ENCODE measurements at places on chromosomes 7 and 10.
A peak's percentile ranks its signal among the peaks of the same experiment; 100 is the strongest.

DNA sequence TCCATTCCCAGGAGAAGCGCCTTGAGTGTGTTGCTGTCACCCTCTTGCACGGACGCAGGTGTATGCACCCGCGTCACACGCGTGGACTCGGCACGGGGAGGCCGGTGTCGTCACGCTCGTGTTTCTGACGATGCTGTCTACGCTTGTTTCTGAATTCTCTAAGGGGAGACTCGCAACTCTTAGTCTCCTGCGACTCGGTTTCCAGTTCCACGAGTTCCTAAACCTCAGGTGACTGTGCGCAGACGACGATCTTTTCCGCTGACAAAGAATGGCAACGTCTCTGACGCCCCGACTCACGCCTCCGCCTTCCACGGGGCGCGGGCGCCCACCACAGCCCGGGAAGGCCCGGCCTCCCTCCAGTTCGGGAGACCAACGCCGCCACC is 579 bp downstream of the IDI1 start:
- peak; percentile 71 for DNase-seq

DNA sequence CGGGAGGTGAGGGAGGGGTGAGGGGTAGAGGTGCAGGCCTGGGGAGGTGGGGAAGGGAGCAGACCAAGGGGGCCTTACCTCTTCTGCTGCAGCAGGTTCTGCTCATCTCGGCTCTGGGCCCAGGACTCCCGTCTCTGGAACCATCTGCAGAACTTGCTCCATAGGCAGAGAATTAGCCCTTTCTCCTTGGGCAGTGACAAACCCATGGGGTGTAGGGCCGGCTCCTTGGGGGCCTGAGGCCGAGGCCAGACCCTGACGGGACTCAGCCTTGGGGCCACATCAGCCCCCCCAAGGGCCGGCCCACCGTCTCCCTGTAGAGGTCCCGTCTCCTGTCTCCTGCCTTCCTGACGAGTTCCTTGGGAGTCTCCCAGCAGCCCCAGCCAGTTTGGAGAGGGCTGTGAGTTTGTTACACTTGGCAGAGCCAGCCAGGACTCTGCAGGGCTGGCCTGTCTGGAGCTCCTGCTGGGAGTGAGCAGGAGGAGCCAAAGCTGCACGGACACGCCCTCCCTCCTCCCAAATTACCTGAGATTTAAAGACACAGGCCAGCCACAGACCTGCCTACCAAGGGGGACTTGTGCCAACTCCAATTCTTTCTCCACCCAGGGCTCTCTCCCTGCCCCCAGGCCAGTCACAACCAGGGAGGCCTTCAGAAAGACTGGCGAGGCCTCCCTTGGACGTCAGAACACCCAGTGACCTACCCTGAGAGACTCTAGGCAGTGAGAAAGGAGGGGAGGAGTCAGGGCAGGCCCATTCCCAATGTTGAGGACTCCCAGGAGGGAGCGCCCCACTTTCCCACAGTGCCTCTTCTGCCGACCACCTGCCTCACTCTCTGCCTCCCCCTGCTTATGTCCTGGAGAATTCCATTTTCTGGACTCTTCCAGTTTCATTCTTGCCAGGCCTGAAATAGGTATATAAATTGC is at the start of gene TRPV6:
TRPV6 (minus strand) TSS at position 435 of the 920 bp plus-strand sequence.
- DNase-seq: no peak

DNA sequence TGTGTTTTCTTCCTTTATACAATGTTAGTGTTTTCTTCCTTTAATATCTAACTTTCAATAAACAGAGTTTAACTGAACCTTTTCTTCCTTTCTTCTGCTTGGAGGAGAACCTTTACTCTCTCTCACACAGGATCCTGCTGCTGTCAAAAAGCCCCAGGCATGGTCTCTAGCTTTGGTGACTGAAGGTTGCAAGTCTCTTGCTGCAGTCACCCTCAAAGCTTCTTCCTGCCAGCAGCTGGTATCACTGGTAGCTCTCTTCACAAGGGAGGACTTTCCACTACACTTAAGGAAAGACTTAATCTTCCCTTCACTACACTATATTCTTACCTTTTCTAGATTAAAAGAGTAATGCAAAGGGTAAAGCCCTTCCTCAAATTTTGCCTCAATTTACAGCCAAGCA is 153.4 kb downstream of the SGMS1 start:
- no peak for DNase-seq

- no peak for DNase-seq
These were observed 43.6 kb downstream of the TET1 start for GRCh38 chr10:68603766-68604165.

GRCh38 chr10:79353726-79354125 is 6.5 kb downstream of the PPIF start:
- DNase-seq: no peak

DNA sequence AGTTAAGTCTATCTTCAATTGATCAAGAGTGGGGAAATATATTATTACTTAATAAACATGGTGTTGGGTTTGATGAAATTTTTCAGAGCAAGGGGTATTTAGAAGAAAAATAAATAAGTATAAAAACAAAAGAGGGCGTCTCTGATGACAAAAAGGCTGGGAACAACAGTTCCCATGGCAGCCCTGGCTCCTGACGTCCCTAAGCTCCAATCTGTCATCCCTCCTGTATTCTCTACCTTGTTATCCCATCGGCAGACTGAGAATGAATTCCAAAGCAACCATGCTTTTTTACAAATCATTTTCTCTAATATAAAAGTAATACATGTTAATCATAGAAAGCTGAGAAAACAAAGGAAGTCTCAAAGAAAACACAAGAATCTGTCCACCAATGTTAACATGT is 55.5 kb downstream of the SORBS1 start:
- DNase-seq: no peak

All from brain (organoid and tissue), 16 donors.